G401 (cell line): ENCODE measurements at places on chromosomes 3 and 15. TPM values are rescaled to one million over a fixed set of nuclear protein-coding genes. Genes with fewer than 3 reads are reported as not detected.

DNA sequence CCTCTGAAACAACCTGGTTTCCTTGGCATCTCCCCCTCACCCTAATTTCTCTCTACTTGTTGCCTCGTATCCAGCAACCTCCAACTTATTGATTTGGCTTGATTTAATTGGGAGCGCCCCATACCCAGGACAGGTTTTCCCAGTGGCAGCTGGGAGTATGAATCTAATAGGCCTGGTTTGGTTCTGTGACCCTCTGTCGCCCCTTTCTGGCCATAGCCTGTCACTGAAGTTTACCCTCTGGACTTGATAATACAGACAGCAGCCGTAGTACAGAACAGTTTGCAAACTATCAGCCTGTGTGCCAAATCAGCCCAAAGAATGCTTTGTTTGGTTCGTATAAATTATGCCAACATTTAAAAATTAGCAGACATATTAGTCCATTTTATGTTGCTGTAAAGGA, 525.1 kb upstream of the GOLIM4 start:
- no peak for DNase-seq

DNA sequence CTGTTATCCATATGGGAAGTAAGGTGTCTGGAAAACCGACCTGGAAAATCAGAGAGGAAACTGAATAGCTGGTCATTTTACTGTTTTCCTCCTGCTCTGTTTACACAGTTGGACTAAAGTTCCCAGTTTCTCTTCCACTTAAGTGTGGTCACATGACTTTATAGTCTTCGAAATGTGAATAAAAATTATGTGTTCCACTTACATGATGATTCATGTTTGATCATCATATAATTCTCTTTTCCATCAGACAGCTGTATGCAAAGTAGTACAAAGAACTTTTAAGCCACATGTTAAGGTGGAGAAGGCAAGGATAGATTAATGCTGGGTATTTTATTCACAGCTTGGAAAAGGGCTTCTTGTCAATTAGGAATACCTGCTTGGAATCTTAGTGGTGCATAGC, 525.5 kb upstream of the BCHE start:
- no peak for DNase-seq

DNA sequence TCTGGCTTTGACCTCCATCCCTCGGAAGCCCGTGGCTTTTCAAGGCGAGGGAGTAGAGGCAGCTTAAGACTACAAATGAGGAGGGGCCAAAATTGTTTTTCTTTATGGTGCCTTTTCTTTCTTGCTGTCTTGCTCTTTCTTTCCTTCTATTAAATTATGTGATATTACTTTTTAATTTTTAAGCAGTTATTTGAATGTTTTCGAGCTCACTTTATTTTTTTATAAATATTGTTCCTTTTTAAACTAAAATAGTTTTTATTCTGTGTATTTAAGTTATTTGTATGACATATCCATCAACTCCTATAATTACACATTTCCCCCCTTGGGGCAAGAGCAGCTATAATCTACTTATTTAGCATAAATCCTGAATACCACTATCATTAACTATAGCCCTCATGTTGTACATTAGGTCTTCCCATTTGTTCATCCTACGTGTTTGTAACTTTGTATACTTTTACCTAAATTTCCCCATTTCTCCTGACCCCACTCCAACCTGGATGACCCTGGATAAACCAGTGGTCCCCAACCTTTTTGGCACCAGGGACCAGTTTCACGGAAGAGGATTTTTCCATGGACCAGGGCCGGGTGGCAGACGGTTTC, 622 bp upstream of the PLSCR1 start:
- no peak for DNase-seq

- no peak for DNase-seq
Measured at GRCh38 chr3:160885791-160886286, 129.8 kb downstream of the PPM1L start.

DNA sequence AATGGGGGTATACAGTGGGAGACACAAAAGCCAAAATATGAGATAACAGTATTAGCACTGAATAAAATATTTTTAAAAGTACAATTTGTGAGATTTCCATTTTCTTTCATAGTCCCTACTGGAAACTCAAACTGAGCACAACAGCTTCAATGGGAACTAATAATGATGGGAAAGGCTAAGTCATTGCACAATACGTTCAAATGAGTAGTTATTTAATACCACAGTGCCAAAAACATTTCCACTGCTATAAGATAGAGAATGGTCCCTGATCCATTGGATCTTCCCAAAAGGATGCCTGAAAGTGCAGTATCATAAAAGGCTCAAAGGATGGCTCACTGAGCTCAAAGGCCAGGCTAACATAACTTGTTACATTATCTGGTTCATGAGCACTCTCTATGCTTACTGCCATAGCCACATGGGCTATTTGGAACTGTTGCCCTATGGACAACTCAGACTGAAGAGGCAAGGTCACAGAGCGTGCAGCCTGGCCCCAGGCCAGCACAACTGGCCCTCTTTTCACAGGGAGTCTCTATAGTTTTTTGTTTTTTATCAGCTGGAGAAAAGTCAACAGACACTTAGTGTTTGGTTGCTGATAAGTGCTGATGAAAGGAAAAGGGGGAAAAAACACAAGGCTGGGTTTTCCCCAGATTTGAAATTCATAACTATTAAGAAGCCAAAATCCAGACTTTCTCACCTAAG, 54.1 kb upstream of the PPIB start:
- DNase-seq, result no peak

DNA sequence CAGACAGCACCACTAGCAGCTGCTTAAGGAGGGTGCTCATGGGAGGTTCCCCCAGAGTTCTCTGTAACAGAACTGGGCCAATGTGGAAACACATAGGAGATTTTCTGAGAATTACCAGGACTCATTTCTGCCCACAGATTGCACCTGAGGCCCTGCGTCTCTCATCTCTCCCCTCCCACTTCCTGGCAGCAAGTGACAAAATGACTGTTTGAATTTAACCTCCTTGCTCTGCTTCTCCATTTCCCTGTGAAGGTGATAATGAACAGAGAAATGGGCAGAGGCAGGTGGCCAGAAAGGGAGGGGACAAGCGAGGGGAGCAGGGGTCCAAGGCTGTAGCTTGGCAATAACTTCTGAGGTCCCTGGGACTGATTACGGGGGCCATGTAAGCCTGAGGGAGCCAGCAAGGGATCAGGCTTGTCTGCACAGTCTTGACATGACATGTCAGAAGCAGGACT, 8.0 kb downstream of the EPHB1 start:
- DNase-seq, result no peak

The PRKCD gene
- 14.8 and 18.9 TPM in 2 replicates for total RNA-seq
